Posterior cingulate gyrus (tissue), 11 donors: ENCODE measurements at places on chromosomes 7 and 10.

DNA sequence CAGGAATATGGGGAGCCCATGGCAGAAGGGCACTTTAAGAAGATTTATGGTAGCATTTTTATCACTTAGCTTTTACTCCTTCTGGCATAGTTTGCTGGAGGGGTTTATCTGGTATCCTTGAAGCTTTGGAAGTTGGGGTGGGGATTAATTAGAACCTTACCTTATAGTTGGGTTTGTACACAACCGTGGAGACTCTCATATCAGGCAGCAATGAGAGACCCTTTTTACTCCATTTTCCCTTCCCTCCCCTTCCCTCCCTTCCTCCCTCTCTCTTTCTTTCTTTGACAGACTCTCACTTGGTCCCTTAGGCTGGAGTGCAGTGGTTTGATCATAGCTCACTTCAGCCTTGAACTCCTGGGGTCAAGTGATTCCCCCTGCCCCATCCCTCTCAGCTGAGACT, 465.8 kb upstream of the PODXL start:
- no peak for DNase-seq

GRCh38 chr7:115135769-115136410, 214.0 kb downstream of the MDFIC start:
- DNase-seq, result no peak

GRCh38 chr10:46289209-46289810, 2.5 kb downstream of the ANTXRL start:
- DNase-seq, result no peak

DNA sequence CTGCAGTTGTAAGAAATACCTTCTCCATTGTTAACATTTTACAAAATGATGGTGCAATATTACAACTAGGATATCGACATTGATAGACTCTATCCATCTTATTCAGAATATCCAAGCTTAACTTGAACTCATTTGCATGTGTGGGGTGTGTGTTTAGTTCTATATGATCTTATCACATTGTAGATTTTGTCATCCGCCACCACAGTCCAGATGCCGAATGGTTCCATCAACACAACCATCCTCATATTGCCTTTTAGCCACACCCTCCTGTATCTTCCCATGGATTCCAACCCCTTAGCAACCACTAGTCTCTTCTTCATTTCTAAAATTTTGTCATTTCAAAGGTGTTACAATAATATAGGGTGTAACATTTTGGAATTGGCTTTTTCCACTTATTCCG, 452.9 kb upstream of the AKR1E2 start:
- no peak for DNase-seq

DNA sequence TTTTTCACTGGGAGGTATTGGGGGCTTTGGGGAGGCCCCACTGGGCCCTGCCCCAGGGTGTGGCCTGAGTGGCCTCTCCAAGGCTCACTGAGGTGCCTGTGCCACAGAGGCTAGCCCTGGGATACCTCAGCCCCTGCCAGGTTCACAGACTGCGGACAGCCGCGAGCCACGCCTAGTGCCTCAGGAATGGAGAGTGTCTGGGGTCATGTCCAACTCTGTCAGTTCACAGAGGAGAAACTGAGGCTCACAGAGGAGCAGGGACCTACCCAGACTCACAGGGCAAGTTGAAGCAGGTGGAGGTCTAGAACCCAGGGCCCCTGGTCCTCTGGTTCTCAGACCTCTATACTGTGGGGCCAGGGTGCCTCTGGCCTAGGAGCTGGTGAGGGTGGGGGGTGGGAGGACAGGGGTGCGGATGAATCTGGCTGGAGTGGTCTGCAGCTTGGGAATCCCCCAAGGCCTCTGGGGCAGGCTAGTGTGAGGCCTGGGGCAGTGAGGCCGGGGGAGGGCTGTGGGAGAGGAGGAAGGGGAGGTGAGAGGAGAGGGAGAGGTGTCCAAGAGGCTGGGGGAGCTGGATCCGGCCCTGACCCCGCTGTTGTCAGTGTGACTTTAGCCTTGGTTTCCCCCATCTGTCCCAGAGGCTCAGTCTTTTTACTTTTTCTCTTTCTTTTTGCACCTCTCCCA, 20.0 kb downstream of the NEURL1 start:
- no peak for DNase-seq

- DNase-seq, result no peak
These were observed 757.1 kb downstream of the AUTS2 start for GRCh38 chr7:70355198-70356020.

DNA sequence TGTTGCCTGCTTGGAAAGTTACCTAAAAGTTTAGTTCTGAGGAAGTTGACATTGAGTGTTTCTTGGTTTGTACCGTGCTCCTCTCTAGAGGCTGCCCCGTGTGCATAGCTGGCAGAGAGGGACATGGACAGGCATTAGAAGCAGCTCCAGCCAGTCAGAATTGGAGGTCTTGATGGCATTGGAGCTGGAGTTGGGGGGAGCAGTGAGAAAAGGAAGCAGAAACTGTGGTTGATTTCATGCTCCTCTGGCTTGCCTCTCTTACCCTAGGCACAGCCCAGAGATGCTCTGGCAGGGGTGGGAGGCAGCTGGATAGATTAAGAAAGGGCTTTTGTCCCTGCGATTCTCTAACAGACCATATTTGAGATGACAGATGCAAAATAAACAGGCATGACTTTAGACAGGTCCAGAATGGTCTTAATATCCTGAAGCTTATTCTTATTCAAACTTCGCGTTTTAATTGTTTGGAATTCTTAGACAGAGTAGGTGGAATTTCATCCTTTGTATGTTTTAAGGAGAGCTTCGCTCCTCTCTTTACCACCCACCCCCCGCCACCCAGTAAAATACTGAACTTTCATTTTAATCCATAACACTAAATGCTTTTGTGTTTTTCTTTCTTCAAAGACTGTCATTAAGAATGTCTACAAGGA, 73.5 kb upstream of the GLCCI1 start:
- no peak for DNase-seq
